ENCODE measurements at places on chromosomes 7 and 10.
A peak's percentile ranks its signal among the peaks of the same experiment; 100 is the strongest.

DNA sequence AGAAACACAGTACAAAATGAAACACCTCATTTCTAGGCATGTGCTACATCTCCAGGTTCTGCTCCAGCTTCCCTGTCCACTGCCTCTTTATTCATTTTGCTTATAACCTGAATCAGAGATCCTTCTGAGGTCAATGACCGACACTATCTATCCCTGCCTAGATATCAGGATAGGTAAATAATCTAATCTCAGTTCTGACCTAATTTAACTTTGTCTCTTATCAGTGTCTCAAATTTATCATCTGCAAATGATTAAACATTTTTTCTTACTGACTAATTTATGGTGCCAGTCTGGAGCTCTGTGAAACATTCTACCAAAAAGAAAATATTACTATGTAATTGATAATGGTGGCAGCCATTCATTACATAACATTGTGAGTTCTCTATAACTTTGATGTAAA, 61.1 kb downstream of the SGCE start:
- no peak for DNase-seq

- no peak for DNase-seq
These were observed 42.3 kb downstream of the BRI3 start for GRCh38 chr7:98323597-98324322.

- DNase-seq = no peak
These were observed 25.2 kb upstream of the PLCE1 start for GRCh38 chr10:93968540-93968945.

- no peak for DNase-seq
These were observed 5.2 kb downstream of the ANTXRL start for GRCh38 chr10:46291817-46292572.

DNA sequence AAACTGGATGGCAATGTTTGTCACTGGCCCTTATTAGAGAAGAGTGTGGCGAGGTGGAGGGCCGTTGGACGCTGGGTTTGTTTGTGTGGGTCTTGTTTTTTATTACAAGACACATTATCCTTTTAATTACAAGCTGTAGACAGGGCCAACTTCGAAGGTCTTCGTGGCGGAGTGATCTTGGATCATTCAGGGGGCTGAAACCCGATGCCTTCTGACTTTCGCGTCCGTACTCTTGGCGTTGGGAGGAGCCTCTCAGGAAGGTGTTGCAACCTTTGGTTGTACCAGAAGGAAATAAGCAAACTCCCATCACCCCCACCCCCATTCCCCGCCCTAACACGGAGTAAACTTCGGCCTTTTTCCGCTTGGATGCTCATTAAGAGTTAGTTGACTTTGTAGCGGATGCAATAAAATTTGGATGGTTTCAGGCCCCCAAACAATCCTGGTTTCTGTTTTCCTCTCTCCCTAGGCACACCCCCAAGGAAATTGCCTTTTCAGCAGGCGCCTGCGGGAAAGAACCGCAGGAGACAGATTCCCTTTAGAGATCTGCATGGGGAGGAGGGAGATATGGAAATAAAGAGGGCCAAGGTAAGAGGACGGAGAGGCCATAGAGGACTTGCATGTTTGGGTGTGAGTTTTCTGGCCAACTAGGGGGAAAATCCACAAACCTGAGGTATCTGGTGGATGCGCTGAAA, 294.5 kb upstream of the NFE2L3 start:
- peak; percentile 75 for DNase-seq

GRCh38 chr10:98417481-98417959, 2.5 kb upstream of the PYROXD2 start:
- no peak for DNase-seq

DNA sequence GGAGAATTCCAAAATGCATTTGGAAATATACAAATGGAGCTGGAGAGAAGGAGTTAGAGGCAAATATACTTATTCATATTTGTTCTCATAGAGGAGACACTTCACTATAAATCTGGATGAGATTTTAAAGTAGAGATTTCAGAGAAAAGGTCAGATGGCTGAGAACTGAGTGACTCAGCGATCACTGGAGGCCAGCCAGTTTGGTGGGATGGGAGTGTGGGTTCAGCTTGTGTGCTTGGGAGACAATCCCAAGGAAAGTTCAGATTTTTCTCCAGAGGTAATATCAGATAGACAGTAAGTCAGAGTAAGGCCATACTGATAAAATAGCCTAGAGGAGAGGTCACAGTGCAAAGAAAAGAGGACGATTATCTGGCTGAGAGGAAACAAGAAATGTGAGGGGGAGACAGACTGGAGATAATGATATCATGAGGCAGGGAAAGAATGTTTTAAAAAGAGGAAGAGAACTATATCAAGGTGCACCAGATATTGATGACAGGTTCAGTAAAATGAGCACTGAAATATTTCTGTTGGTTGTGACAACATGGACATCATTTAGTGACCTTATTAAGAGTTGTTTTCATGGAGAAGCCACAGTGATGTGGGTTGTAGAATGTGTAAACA, 67.0 kb downstream of the MDFIC start:
- peak; percentile 79 for DNase-seq

All from RPMI7951 (cell line).